Pancreas (tissue), 10 donors: ENCODE measurements at places on chromosomes 13 and 19.

- no peaks in the 10 kb centered on the region for H3K4me1 ChIP-seq
- H3K4me3 ChIP-seq = no peak overlapping the region
- H3K27ac ChIP-seq = no peak overlapping the region
- no peak for DNase-seq
These were observed 30.8 kb upstream of the LRCH1 start for GRCh38 chr13:46521921-46522747.

DNA sequence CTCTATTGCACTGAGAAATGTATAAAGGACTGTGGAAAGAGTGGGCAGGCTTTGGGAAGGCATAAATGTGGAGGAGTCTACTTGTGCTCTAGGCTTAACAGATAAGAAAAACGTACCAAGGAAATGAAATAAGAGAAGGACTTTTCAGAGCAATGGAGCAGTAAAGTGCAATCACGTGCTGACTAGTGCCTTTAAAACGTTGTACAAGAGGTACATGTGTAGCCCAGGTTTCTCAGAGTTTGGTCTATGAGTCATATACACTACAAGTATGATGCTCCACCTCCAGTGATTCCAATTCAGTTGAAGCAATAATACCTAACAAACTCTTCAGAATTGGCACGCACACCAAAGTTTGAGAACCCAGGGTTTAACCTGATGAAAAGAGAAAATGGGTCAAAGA is 13.4 kb upstream of the FNDC3A start:
- H3K4me1 ChIP-seq = no peaks in the 10 kb centered on the region
- no peaks in the 10 kb centered on the region for H3K36me3 ChIP-seq
- H3K27me3 ChIP-seq = no peaks in the 10 kb centered on the region

- peaks cover 5% of the 10 kb centered on the region for H3K27me3 ChIP-seq
- no peaks in the 10 kb centered on the region for H3K36me3 ChIP-seq
- H3K4me3 ChIP-seq = no peak overlapping the region
- H3K4me1 ChIP-seq = peaks cover 5% of the 10 kb centered on the region
These were observed 2.8 kb upstream of the AZU1 start for GRCh38 chr19:824885-825284.

DNA sequence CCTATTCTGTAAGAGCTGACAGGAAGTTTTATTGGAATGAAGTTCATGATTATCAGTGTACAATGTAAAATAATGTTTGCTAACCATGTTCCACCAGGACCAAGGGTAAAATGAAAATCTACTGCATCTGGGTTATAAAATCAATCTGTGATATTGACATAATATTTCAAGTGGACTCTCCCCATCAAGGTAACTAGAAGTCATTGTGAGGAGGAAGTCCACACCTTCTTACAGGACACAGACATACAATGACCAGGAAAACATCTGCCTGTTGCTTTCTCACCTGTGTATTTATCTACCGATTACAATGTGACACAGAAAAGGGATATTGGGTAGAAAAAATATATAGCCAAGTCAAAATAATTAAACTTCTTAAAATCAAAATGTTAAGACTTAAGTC is 140.7 kb upstream of the RFC3 start:
- peak overlapping the region; percentile 71 for H3K27ac ChIP-seq
- peaks cover 24% of the 10 kb centered on the region for H3K4me1 ChIP-seq
- DNase-seq = no peak
- H3K4me3 ChIP-seq = no peak overlapping the region

DNA sequence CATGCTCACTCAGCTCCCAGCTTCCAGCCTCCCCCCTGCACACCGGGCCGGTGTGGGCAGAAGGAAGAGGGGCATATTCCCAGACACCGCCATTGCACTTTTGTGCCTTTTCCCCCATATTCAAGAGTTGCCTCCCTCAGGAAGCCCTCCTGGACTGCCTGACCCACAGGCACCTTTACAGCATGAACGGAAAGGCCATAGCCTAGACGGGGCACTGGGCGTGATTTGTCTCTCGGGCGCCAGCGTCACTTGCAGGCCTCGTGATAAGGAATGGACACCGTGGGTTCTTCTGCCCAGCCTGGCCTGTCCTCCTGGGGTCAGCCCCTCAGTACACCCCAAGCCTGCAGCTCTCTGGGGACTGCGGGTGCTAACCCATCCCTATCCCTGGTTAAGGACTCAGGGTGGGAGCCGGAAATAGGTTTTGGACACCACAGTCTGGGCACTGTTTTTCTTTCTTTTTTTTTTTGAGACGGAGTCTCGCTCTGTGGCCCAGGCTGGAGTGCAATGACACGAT is 933 bp upstream of the UQCR11 start:
- H3K27me3 ChIP-seq = no peaks in the 10 kb centered on the region
- DNase-seq = no peak
- H3K36me3 ChIP-seq = no peaks in the 10 kb centered on the region
- H3K4me3 ChIP-seq = peak overlapping the region; percentile 6
- H3K27ac ChIP-seq = peak overlapping the region; percentile 72
- peaks cover 4% of the 10 kb centered on the region for H3K4me1 ChIP-seq

GRCh38 chr13:60412909-60413616 is 16.0 kb downstream of the TDRD3 start:
- H3K27me3 ChIP-seq = no peaks in the 10 kb centered on the region
- no peak overlapping the region for H3K4me3 ChIP-seq
- H3K27ac ChIP-seq = no peak overlapping the region
- DNase-seq = no peak
- H3K4me1 ChIP-seq = peaks cover 27% of the 10 kb centered on the region

DNA sequence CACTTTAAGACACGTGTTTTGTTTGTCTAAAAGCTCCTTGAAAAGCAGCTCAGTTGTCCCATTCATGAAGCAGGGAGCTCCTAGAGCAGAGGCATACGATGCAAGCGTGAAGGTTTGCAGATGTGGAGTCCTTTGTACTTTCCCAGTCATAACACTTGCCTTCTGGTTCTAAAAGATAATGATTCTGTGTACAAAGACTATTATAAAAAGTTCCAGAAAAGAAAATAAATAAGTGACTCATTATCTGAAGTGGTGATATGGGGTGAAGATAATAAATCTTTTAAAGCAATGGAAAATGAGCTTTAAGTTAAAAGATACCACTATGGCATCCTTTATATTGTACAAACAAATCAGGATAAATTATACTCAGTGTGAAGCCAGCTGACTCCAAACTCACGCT is 569.9 kb downstream of the MYO16 start:
- no peak overlapping the region for H3K4me3 ChIP-seq
- no peak for DNase-seq
- H3K36me3 ChIP-seq = no peaks in the 10 kb centered on the region
- no peaks in the 10 kb centered on the region for H3K4me1 ChIP-seq
